ENCODE measurements at places on chromosomes 13 and 19.

GRCh38 chr19:18338541-18338940 lies 1.9 kb upstream of the PGPEP1 start:
- DNase-seq, result no peak

DNA sequence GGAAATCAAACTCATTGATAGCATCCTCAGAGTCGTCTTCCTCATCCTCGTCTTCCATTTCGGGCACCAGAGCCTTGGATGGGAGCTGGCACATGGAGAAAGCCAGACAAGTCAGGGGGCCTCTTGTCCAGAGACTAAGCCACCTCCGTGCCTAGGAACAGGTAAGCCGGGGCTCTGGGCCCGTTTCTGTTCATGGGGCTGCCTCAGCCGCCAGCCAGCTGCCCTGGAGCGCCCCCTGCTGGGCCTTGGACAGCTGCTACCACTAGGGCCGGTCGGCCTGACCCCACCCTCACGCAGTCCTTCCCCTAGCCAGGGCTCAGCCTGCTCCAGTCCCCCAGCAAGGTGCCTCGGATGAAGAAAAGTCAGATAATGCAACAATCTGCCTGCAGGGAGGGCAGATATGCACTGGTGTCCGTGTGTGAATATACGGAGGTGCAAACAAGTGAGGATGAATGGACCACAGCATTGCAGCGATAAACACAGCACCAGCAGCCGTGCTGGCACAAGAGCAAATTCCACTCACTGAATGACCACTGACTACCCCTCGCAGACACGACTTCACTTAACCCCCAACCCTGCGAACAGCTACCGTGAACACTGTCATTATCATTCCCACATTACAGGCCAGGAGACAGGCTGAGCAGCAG lies 11.9 kb upstream of the PRKD2 start:
- peak; percentile 88 for DNase-seq

DNA sequence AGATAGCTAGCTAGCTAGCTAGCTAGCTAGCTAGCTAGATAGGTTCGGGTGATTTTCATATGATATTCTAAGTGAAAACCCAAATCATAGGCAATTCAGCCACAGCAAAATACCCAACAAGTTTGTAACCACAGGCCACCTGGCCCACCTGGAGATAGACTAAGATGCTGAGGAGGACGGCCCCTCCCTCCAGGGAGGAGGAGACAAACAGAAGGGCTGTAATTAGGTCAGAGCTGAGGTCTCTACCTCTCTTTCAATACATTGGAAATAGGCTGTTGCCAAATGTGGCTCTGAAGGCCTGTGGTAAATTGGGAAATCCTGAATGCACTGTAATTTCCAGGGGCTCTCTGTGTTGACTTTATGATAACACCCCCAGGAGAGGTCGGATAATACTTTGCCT lies 382.2 kb downstream of the FGF9 start:
- no peak for DNase-seq

GRCh38 chr19:42159942-42160341 lies 27.7 kb upstream of the POU2F2 start:
- no peak for DNase-seq

DNA sequence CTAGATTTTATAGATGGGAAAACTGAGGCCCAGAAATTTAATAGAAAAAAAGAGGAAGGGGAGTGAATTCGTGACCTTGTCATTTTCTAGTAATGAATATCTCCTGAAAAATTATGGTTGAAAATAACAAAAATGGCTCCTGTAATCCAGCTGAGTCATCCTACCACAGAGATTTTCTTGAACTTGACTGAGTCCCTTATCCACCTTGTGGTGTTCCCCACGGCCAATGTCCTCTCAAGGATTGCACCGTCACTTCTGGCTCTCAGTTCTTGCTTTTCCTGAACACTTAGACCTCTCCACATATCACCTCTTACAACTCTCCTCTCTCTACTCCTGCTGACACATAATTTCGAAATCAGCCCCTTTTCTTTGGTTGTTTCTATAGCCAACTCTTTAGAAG lies 1.2 kb upstream of the KATNAL1 start:
- DNase-seq, result no peak

DNA sequence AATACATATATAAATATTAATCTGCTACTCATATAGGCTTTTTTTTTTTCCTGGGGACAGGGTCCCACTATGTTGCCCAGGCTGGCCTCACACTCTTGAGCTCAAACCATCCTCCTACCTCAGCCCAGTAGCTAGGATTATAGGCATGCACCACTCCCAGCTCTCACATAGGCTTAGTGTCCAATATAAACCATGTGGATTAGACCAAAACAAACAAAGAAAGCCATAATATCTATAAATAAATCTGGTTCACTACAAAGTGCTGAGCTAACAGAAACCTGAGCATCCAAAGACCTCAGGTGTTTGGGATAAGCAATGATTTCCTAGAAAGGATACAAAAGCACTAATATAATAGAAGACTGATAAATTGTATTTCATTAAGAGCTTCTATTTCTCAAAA lies 26.0 kb downstream of the TBC1D4 start:
- no peak for DNase-seq

- DNase-seq, result no peak
These were observed 581 bp downstream of the CALR start for GRCh38 chr19:12938779-12939601.

DNA sequence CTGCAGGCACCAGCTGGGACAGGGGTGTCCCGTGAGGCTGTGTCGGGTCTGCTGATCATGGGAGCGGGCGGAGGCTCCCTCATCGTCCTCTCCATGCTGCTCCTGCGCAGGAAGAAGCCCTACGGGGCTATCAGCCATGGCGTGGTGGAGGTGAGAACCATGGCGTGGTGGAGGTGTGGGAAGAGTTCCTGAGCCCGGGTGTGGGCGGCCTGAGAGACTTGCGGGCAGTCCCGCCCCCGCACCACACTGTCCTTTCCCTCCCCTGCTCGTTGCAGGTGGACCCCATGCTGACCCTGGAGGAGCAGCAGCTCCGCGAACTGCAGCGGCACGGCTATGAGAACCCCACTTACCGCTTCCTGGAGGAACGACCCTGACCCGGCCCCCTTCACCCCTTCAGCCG lies 10.7 kb downstream of the APLP1 start:
- no peak for DNase-seq

DNA sequence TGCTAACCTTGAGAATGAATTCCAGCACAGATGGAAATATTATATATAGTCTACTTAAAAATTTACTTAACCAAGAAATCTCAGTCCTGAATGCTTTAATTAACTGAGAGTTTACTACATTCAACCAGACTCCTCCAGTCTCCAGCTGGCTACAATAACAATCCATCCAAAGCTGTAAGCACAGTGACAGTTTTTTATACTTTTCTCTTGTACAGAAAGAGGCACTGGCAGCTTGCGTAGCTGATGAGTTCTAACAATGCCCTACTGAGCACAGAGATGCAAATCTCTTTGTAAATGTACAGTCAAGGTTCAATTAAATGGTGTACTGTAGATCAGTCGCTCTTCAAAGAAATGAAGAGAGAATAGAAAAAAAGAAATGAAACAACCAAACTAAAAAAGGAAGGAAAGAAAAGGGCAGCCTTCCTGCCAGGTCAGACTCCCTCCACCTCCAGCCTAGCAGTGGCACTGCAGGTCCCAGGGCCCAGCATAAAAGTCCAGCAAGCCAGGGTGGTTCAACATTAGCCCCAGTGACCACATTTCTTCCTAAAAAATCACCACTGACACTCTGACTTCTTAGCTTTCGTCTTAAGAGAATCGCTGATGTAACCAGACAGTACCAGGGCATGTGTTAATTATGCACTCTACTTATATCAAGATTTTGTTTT lies 88.4 kb downstream of the SACS start:
- no peak for DNase-seq

- no peak for DNase-seq
These were observed 6.4 kb downstream of the KLF16 start for GRCh38 chr19:1856698-1857603.

GRCh38 chr13:44453881-44454280 lies 80.3 kb downstream of the SERP2 start:
- DNase-seq, result no peak

DNA sequence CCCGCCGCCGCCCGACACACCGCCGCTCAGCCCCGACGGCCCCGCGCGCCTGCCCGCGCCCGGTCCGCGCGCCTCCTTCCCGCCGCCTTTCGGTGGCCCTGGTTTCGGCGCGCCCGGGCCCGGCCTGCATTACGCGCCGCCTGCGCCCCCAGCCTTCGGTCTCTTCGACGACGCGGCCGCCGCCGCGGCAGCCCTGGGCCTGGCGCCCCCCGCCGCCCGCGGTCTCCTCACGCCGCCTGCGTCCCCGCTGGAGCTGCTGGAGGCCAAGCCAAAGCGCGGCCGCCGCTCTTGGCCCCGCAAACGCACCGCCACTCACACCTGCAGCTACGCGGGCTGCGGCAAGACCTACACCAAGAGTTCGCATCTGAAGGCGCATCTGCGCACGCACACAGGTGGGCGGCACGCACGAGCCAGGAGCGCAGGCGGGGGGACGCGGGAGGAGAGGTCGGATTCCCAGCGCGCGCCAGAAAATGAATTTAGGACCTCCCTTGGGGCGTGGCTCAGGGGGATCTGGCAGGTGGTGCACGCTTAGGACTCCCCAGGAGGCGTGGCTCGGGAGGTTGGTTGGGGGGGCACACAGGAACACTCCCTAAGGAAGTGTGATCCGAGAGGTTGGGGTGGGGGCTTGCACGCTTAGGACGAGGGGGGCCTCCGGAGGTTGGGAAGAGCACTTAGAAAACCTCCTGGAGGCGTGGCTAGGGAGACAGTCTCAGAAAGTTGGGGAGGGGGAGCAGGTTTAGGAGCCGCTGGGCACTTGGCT lies 1.2 kb downstream of the KLF2 start:
- peak; percentile 36 for DNase-seq

GRCh38 chr13:37187105-37187504 lies 81.6 kb upstream of the CSNK1A1L start:
- DNase-seq, result no peak

GRCh38 chr13:96109125-96109524 lies 19.2 kb downstream of the HS6ST3 start:
- no peak for DNase-seq

- DNase-seq, result no peak
These were observed 27.4 kb downstream of the EFNA2 start for GRCh38 chr19:1312767-1313694.

- no peak for DNase-seq
These were observed 3.5 kb downstream of the RNF113B start for GRCh38 chr13:98173431-98174152.

- DNase-seq, result no peak
These were observed 26.9 kb upstream of the ZNF83 start for GRCh38 chr19:52665027-52665426.

GRCh38 chr19:38663957-38664502 lies 16.6 kb downstream of the ACTN4 start:
- DNase-seq, result no peak

DNA sequence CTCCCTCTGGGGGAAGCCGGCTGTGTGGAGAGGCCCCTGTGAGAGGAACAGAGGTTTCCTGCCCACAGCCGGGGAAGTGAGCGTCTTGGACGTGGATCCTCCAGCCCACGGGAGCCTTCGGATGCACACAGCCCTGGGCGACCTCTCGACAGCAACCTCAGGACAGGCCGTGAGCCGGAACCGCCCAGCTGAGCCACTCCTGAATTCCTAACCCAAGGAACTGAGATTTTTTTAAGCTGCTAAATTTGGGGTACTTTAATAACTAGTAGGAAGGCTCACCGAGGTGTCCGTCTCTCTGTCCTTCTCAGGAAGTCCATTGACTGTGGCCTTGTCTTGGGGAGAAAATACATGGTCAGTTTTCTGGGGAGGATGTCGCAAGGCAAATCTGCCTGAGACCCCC lies 9.1 kb downstream of the LAIR1 start:
- DNase-seq, result no peak

DNA sequence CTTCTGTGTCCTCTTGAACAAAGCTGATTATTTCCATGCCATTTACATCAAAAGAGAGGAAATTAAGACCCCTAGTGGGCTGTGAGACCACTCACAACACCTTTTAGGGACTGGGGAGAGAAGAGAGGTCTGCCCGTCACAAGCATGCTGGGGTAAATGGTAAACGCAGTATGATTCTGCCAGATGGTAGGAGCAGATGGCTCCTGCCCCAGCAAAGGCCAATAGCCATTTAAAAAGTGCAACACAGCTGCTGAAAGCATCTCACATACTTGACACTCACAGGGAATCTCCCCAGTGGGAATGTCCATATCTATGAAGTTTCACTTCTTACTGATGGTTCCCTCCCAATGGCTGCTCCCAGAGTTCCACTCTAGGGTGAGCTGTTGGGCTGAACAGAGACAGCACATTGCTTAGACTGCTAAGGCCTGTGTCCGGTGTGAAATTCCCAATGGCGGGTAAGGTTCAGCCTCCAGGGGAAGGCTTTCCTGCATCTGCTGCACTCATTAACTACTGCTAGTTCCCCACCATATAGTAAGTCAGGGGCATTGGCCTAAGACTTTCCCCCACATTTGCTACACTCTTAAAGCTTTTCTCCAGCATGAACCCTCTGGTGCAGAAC lies 7.4 kb downstream of the ZNF671 start:
- no peak for DNase-seq

DNA sequence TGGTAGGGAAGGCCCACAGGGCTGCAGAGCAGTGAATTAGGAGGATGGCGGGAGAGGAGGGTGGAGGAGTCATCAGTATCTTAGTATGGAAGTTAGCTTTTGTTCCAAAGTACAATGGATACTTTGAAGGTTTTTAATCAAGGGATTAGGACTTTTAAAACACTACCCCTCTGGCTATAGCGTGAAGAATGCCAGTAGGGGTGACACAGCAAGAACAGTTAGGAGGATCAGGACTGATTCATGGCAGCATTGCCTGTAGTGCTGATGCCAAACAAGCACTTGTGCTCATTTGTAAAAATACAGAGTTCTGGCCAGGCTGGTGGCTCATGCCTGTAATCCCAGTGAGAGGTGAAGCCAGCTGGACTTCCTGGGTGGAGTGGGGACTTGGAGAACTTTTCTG lies 46.2 kb downstream of the SKA3 start:
- no peak for DNase-seq

GRCh38 chr13:101455863-101456262 lies 3.4 kb downstream of the ITGBL1 start:
- no peak for DNase-seq

GRCh38 chr19:4906963-4907362 lies 2.3 kb upstream of the UHRF1 start:
- no peak for DNase-seq

DNA sequence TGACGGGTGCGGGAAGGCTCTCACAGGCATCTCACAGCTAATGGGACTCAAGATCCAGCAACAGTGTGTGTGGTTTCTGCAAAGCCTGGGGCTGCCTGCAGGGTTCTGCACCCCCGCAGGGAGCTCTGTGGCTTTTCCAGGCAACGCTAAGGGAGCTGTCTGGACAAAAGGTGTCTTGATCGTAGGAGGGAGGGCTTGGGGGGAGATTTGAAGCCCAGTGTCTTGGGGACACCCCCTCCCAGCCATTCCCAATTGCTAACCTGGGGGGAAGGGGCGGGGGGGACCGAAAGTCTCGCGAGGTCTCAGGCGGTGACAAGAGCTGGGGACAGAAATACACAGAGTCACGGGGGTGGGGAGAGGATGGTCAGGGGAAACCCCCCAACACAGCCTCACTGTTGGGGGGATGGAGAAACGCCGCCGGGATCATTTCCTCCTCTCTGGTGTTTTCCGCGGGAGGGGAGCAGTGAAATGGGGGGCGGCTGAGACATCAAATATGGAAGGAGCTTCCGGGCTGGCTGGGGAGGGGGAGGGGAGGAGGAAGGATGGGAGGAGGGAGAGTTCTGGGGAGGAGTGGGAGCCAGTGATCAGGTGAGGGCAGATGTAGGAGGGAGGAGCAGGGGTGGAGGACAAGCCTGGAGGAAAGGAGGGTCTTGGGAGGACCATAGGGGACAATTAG lies 13.3 kb downstream of the KCNC3 start:
- DNase-seq, result no peak
